Stimulated activated naive B cell treated with anti-CD40 and anti-IgM and Interleukin-4, amounts not matched to agents 10 μg/mL and 1 μg/mL and 100 μg/mL, for 72 hours (primary cell): ENCODE measurements at places on chromosomes 2 and 18.

GRCh38 chr2:20509770-20510490 is 63.1 kb downstream of the RHOB start:
- DNase-seq = no peak

GRCh38 chr2:43331422-43331821 is 105.0 kb upstream of the ZFP36L2 start:
- no peak for DNase-seq

DNA sequence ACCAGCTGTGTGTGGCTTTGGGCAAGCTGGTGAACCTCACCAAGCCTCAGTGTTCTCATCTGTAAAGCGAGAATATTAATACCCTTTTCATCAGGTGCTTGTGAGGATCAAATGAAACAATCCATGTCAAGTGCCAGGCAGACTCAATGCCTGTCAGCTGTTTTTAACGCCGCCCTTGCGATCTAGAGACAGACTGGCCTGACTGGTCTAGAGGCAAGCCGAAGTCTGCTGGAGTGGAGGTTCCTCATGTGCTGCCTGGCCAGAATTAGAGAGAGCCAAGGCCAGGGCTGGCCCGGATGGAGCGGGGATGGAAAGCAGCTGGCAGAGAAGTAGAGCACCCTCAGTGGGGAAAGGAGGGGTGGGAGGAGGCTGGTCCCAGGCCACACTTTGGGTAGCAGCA is 74.5 kb upstream of the B3GNT7 start:
- no peak for DNase-seq

DNA sequence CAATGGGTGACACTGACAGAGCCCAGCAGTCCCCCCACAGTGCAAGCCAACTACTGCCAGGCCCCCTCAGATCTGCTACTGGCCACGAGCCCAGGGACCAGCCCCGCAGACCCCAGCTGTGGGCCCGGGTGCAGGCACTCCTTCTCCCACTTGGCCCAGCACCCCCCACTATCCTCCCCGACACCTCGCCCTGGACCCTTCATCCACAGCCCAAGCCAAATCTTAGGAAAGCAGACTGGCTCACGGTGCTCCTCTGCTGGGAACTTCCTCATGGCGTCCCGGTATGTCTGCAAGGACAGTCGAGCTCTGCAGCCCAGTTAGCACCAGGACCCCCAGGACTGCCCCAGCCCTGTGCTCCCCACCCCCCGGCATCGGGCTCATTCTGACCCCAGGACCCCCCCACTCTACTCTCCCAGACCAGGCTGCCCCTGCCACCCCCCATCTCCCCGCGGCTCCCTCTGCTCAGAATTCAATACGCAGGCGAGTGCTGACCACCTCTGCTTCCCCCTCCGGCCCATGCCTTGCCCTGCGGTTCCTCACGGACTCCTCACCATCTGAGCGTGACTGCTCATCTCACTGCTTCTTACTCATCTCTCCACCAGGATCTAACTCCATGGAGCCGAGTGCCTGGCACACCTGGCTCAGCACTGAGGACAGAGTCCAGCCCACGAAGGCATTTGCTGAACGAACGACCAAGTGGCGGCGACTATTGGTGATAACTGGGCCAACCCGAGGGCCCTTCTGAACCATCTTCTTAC is 85.7 kb downstream of the PXDN start:
- DNase-seq = no peak

- no peak for DNase-seq
Observed at GRCh38 chr18:76960528-76961035, 138.2 kb downstream of the ZNF236 start.

GRCh38 chr2:203782262-203782976 is 76.0 kb downstream of the CD28 start:
- peak; percentile 9 for DNase-seq

- DNase-seq = no peak
Observed at GRCh38 chr2:213021971-213022899, 129.2 kb downstream of the IKZF2 start.
